NCI-H226 (cell line): ENCODE measurements at places on chromosomes 3 and 15.

DNA sequence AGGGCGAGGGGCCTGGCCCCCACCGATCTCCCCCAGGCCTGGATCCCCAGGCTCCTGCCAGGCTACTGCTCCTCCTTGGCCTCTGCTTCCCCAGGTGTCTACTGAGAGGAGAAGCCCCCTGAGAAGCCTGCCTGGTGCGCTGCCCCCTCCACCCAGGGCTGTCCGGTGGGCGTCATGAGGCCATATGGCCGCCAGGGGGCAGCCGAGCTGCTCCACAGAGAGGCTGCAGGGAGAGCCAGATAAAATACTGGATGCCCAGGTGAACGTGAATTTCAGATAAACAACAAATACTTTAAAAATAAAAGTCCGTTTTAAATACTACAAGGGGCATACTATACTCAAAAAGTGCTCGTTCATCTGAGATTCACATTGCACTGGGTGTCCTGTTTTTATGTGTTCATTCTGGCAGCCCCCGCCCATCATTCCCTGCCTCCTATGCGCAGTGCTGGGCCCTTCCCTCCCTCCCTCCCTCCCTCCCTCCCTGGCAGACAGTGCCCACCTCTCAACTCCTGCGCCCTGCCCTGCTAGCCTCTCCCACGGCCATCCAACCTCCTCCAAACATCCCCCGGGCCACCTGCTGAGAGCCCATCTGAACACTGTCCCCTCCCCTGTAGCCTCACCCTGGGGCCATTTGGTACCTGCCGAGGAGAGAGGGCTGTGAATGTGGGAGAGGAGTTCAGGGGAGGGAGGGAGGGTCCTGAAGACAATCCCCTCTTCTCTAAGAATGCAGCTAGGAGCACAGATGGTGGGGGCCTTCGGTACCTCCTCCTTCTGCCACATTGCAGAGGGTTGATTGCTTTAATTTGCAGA lies 29.6 kb downstream of the PSTPIP1 start:
- peak; percentile 54 for DNase-seq

- no peak for DNase-seq
Observed at GRCh38 chr15:65208647-65209046, 2.6 kb downstream of the CILP start.

DNA sequence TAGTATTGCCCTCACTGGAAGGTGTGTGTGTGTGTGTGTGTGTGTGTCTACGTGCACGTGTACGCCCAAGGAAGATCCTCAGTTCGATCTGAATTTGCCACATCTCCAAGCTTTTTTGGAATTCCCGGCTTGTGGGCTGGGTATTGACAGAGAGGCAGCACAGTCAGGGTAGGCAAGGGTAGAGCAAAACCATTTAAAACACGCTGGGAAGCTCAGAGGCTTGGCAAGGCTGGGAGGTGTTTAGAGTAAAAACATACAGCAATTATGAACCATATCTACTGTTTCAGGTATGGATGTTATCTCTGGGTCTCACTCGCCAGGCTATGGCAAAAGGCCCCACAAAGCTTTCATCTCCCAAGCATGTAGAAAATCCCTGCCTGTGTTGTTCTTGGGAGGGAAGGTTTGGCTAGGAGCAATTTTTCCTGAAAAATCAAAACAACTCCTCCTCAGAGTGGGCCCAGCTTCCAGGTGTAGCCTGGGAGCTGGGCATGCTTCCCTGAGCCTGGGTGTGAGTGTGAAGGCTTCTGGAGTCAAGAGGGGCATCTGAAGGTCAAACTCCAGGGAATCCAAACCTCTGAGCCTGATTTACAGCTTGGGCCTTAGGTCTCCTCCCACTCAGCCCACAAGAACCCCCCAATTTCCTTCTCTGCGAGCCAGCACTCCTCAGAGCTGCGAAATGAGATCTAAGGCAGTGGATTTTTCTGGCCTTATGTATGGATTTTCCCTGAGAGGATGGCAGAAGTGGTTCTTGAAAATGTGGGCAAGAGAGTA lies 244.8 kb upstream of the TPRG1 start:
- DNase-seq = peak; percentile 73

DNA sequence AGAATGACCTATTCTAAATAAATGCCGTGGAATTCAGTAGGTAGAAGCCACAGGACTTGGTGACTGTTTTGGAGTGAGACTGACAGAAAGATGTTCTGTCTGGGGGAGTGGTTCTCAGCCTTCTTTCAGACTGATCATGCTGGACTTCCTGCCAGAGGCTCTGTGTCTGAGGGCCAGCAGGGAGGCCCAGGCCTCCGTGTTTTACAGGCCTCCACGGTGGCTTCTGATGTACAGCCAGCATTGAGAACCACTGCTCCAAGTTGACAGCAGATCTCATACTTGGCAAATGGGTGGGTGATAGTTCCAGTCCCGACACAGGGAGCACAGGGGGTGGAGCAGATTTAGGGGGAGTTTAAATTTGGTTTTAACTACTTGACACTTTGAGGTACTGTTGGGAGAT lies 6.7 kb upstream of the PIGZ start:
- no peak for DNase-seq

GRCh38 chr3:134823679-134824078 lies 28.6 kb downstream of the EPHB1 start:
- DNase-seq = no peak

DNA sequence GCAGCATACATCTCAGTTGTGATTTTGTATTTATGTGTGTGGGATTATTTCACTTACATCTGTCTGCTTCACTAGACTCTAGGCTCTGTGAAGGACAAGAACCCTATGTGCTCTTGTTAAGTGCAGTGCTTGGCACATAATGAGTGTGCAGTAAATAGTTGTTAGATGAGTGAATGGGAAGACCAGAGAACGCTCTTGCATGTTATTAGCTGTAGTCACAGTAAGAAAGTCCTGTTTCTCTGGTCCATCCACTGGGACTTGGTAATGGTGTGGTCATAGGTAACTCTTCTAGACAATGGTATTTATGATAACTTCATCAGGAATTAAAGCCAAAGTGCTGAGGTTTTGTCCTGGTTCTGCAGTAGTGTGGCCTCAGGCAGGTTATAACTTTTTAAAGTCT lies 1.4 kb upstream of the AQP9 start:
- no peak for DNase-seq

- peak; percentile 17 for DNase-seq
Observed at GRCh38 chr3:126180477-126181397, at the start of gene ALDH1L1. TSS of gene ALDH1L1 (minus strand) at chr3:126180586. CDS start at chr3:126160979, 19,607 bp downstream.

DNA sequence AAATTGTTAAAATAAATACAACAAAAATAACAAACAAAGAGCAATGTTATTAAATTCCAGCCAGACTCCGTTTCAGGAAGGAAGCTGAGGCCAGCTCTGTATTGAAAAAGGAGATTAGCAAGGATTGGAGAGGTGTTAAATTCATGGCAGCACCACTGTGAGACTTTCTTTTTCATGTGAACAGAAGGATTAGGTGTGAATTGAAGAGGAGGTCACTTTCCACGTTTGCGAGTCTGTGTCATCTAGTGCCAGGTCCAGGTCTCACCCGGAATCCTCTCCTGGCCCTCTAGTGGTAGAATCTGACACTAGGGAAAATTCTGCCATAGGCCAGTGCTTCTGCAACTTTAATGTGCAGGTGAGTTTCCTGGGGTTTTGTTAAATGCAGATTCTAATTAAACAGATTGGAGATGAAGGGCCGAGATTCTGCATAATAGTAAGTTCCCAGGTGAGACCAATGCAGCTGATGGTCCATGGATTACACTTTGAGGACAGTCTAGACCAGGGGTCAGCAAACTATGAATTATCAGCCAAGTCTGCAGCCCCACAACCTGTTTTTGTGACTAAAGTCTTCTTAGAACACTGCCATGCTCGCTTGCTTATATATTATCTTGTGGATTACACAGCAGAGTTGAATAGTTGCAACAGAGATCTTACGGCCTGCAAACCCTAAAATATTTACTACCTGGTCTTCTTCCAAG lies 9.2 kb upstream of the SLC6A1 start:
- DNase-seq = peak; percentile 18

DNA sequence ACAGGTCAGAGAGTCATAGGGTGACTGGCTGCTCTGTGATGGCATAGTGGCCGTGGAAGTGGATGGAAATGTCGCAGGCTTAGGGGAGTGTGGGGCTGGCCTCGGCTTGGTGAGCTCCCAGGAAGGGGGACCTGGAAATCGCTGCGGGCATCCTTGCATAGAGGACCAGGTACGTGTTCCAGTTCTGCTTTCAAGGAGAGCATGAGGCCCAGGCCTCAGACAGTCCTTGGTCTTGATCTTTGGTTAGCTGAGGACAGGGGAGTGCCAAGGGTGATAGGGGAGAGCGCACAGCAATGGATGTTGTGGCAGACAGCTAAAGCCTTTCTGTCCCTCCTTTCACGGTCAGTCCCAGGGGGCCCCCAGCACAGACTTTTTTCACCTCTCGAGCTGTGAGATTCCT lies 110.5 kb downstream of the SNRPN start:
- no peak for DNase-seq

DNA sequence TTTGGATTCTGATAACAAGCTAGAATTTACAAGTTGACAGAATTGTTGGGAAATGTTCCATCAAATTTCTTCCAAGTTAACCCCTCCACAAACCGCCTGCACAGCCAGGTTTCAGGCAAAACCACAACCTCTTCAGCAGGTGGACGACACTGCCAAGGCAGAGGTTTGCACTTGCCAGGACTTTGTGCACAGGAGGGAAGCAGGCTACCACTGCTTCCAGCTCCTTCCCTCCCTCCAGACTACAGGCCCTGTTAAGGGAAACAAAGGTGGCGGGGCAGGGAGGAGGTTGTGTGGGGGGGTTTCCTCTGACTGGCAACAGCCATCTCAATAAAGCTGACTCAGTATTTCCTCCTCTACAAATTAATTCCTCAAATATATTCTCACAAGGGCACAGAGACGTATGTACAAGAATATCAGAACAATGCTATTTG lies 42.2 kb downstream of the TBC1D2B start:
- peak; percentile 87 for DNase-seq

DNA sequence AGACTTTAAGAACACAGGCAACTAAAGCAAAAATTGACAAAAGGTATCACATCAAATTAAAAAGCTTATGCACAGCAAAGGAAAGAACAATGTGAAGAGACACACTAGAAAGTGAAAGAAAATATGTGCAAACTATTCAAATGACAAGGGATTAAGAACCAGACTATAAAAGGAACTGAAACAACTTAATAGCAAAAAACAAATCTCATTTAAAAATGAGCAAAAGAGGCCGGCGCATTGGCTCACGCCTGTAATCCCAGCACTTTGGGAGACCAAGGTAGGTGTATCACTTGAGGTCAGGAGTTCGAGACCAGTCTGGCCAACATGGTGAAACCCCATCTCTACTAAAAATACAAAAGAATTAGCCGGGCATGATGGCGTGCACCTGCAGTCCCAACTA lies 14.4 kb downstream of the NGLY1 start:
- DNase-seq = no peak

GRCh38 chr15:77606142-77607034 lies 26.3 kb downstream of the LINGO1 start:
- no peak for DNase-seq

- DNase-seq = no peak
Observed at GRCh38 chr3:187447737-187448136, 79.6 kb downstream of the RTP4 start.

DNA sequence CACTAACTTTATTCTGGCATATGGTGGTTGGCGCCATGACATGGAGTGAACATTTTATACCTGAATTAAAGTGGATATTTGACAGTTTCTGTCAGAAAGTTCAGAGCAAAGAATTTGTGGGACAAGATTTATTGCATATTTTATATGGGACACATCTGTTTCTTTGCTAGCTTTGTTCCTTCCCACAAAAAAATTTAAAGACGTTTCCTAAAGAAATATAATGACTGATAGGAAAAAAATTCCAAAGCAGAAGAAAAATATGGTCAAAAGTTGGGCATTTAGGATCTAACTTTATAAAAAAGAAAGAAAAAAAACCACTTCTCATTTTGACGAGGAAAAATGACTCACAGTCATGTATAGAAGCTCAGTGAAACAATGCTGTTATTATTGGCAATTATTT lies 101.6 kb downstream of the GREM1 start:
- DNase-seq = no peak

DNA sequence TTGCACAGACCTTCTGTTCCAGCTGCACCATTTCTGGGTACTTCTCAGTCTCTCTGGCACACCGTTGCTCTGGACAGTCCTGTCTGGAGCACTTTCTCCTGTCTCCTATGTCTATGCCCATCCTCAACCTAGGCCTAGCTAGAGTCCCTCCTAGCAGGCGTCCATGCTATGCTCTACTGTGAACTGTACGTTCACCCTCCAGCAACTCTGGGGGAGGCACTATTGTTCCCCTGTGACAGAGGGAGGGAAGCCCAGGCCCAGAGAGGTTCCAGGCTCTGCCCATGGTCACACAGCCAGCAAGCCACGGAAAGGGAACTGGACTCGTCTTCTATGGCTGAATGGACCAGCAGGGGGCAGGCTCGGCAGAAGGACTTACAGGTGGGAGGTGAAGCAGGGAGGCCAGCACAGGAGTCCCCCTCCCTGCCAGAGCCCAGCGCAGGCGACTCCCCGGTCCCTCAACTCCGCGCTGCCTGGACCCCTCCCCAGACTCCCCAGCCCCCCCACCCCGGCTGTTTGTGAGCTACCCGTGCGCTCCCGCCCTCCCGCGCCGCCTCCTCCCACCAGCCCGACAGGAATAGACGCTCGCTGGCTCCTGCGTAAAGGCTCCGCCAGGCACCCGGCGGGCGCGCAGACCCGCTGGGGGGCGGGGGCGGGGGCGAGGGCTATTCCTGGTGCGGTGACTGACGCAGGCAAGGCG lies 1.7 kb upstream of the LINGO1 start:
- DNase-seq = peak; percentile 59

DNA sequence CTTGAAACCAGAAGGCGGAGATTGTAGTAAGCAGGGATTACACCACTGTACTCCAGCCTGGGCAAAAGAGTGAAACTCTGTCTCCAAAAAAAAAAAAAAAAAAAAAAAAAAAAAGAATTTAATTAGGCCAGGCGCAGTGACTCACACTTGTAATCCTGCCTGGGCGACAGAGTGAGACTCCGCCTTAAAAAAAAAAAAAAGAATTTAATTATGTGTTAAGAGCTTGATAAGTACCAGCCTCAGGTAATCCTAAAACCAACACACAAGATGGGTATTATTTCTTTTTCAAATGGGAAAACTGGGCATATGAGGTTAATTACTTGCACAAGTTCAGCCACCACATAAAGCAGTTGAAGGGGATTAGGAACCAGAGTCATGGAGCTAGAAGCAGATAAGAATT lies 49.0 kb downstream of the PBRM1 start:
- no peak for DNase-seq

GRCh38 chr3:34387826-34388564 lies 589.6 kb downstream of the PDCD6IP start:
- no peak for DNase-seq

DNA sequence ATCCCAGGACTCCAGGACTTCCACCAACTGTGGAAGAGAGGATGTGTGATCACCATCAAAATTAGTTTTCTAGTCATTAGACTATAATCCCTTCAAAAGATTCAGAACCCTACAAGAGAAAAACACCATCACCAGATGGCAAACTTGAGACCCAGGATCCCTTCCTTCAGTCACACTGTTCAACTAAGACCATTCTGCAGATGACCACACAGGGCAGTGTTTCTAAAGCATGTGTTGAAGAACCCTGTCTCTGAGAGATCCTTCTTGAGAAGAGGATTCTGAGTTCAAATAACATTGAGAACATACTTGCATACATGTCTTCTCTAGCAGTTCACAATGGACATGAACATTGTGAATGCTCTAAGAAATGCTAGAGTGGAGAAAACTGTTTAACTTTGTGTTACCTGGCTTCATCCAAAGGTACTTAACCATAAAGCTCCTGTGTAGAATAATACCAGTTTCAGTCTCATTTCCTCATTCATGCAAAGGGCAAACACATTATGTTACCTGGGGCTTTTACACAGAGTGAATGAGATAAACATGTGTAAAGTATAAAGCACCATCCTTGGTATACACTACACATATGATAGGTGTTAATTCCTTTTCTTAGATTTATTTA lies 2.4 kb upstream of the ADGRG7 start:
- DNase-seq = no peak

- no peak for DNase-seq
Observed at GRCh38 chr3:179961703-179962078, 75.0 kb downstream of the PEX5L start.
